ENCODE measurements at places on chromosomes 2 and 18.

DNA sequence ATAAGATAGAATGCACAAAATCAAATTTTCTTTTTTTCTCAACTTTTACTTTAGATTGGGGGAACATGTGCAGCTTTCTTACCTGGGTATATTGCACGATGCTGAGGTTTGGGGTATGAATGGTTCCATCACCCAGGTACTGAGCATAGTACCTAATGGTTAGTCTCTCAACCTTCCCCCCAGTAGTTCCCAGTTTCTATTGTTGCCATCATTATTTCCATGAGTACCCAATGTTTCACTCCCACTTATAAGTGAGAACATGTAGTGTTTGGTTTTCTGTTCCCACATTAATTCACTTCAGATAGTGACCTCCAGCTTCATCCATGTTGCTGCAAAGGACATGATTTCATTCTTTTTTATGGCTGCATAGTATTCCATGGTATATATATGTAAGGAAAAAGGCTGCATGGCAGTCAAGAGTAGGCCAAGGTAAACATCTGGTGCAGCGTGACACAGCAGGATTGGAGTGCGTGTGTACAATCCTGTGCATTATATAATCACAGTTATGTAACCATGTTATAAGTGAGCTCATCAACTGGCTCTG is 10.5 kb upstream of the C2orf42 start:
- no peak for DNase-seq

- DNase-seq = no peak
These were observed 49.7 kb upstream of the NFE2L2 start for GRCh38 chr2:177314194-177314593.

DNA sequence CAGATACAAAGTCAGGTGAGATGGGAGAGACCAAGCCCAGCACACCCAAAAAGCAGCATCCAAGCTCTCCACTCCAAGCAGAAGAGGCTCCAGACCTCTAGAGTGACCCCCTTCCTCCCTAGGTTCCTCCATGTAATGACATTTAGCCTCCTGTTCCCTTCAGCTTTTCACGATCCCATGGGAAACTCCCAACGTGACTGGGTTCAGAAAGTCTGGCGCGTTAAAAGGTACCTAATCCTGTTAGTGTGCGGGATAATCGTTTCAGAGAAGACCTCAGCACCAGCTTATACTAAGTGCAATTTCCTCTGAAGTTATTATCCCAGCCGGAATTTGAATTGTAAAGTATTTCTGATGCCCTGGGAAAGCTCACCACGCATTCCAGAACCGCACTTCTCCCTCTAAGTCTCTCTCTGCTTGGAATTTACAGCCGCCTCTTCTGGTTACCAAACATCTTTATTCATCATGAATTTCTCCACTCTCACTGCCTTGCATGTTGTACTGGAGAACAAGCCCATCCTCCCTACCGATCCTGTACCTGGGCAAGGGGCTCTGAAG is 46.9 kb downstream of the CCBE1 start:
- no peak for DNase-seq

GRCh38 chr2:149733936-149734685 is 146.5 kb upstream of the MMADHC start:
- no peak for DNase-seq

DNA sequence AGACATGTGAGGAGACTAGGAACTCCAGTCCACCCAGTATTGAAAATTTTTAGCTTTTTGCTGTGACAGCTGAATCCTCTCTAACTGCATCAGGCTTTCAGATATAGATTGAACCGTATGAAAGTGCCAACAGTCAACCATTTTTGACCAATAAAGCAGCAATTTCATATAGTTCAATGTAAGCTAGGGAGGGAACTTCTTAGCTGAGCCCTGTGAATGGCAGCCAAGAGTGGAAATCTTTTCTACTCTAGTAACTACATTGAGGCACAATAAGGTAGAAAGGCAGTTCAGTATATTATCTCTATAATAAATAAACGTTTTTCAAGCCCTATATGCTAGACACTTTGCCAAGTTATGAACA is 96.3 kb upstream of the TANK start:
- no peak for DNase-seq

DNA sequence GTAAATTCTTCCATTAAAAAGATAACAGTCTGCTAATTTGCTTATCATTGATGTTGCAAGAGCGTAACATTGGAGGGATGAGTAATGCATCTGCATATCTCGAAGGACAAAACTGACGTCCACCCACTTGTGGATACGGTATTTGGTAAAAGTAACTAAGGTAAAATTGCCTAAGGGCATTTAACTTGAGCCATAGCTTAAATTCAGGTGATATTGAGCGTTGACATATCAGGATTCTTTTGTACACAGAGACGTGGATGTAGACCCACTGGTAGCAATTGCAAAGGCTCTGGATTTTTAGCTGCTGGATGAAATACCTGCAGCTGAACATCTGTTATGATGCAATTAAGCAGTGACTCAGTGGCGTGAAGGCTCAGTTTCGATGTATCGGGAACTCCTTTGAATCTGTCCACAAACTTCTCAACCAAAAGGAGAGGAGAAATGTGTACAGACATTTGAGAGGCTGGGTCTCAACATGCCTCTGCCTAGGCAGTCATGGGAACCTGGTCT is 119.3 kb downstream of the SPTBN1 start:
- no peak for DNase-seq
